Astrocyte (in vitro differentiated cells and primary cell): ENCODE measurements at places on chromosomes 4 and X. TPM values are rescaled to one million over a fixed set of nuclear protein-coding genes. Genes with fewer than 3 reads are reported as not detected.

HMX1 gene
- total RNA-seq: 0.25 TPM in 1 of 2 replicates, not detected in the other

MXD4 gene
- 92.0 and 92.3 TPM in 2 replicates for total RNA-seq

UBQLN2 gene
- 36.5 and 38.9 TPM in 2 replicates for total RNA-seq

DMP1 gene
- 0.10 and 0.11 TPM in 2 replicates for total RNA-seq

CT45A1 gene
- not detected in 2 replicates for total RNA-seq

DNA sequence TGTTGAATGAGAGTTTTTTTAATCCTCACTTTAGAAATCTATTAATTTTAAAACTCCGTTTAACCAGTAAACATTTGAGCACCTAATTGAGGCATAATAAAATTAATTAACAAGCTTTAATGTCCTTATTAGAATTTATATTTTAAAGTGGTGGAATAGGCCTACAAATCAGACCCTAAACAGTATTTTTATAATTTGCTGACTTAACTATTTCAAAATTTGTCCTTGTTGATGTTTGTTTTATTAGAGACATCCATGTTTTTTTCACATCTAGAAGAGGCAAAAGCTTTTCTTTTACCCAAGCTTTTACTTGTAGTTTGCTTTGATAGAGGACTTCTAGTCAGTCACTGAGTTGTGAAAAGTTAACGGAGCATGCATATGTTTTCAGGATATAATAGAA is 3.8 kb downstream of the SAP30 start:
- no peak overlapping the region for H3K27ac ChIP-seq
- DNase-seq: no peak
- H3K4me3 ChIP-seq: no peak overlapping the region
- H3K36me3 ChIP-seq: peaks cover 3% of the 10 kb centered on the region
- H3K27me3 ChIP-seq: no peaks in the 10 kb centered on the region

- DNase-seq: no peak
- no peak overlapping the region for H3K27ac ChIP-seq
- H3K36me3 ChIP-seq: no peaks in the 10 kb centered on the region
- no peaks in the 10 kb centered on the region for H3K27me3 ChIP-seq
- H3K4me3 ChIP-seq: no peak overlapping the region
- H3K4me1 ChIP-seq: no peaks in the 10 kb centered on the region
Measured at GRCh38 chr4:134948110-134948642, 746.6 kb upstream of the PABPC4L start.

GRCh38 chr4:101284546-101284945 is 62.8 kb downstream of the PPP3CA start:
- no peak overlapping the region for H3K27ac ChIP-seq
- no peaks in the 10 kb centered on the region for H3K27me3 ChIP-seq
- no peaks in the 10 kb centered on the region for H3K4me1 ChIP-seq
- H3K36me3 ChIP-seq: no peaks in the 10 kb centered on the region
- no peak overlapping the region for H3K4me3 ChIP-seq
- no peak for DNase-seq

DNA sequence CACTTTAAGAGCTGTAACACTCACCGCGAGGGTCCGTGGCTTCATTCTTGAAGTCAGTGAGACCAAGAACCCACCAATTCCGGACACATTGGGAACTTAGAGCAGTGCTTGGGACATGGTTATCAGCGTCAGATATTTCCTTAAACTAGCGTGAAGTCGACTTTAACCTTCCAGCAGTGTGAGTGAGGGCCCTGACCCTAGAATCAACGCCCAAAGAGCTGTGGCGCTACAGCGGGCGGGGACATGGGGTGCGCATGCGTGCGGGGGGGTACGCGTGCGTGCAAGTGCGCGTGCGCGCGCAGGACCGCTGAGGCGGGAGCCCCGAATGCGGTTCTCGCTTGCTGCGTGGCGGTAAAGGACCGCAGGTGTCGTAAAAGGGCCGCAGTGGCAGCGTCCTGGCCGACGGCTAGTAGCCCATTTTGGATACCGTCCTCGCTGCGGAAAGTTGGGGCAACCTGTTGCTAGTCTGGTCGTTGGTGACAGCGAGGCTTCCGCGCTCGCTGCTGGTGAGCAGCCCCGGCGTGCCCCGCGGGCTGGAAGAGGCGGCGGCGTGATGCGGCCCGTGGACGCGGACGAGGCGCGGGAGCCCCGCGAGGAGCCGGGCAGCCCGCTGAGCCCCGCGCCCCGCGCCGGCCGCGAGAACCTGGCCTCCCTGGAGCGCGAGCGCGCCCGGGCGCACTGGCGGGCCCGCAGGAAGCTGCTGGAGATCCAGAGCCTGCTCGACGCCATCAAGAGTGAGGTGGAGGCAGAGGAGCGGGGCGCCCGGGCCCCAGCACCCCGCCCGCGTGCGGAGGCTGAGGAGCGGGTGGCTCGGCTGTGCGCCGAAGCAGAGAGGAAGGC is 19.8 kb upstream of the S100P start:
- no peaks in the 10 kb centered on the region for H3K27me3 ChIP-seq
- peaks cover 27% of the 10 kb centered on the region for H3K4me1 ChIP-seq
- peak overlapping the region; percentile 78 for H3K4me3 ChIP-seq
- H3K36me3 ChIP-seq: no peaks in the 10 kb centered on the region

DNA sequence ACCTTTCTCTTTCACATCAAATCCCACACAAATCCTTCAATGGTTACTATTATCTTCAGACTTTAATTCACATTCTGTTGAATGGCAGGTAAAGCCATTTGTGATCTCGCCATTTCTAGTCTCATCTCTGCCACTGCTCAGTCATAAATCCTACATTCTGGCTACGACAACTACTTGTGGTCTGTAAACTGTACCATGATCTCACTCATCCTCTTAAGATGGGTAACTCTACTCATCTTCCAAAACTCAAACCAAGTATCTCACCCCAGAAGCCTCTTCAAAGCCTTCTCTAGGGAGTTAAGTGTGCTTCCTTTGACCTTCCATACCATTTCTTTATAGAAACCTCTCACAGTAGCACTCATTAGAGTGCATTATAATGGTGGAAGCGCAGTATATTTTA is 101.8 kb downstream of the NEK1 start:
- H3K27me3 ChIP-seq: no peaks in the 10 kb centered on the region
- no peak overlapping the region for H3K4me3 ChIP-seq
- H3K36me3 ChIP-seq: no peaks in the 10 kb centered on the region
- no peaks in the 10 kb centered on the region for H3K4me1 ChIP-seq

GRCh38 chrX:33339219-33339618 is 127.9 kb upstream of the DMD start:
- H3K4me3 ChIP-seq: no peak overlapping the region
- H3K27me3 ChIP-seq: no peaks in the 10 kb centered on the region
- no peak overlapping the region for H3K27ac ChIP-seq
- H3K36me3 ChIP-seq: no peaks in the 10 kb centered on the region
- no peaks in the 10 kb centered on the region for H3K4me1 ChIP-seq

DNA sequence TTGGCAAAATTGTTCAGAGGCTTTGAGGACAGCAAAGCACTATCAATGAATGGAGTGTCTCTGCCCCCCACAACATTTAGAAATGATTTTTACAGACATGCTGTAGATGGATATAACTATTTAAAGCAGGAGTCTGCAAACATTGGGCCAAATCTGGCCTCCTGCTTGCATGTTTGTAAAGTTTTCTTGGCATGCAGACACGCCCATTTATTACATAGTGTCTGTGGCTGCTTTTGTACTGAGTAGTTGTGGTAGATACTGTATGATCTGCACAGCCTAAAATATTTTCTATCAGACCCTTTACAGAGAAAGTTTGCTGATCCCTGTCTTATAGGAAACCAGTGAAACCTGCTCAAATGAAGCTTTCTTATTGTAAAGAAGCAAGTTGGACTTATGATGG is 45.5 kb upstream of the PHEX start:
- no peak overlapping the region for H3K4me3 ChIP-seq
- peaks cover 11% of the 10 kb centered on the region for H3K36me3 ChIP-seq
- peak; percentile 45 for DNase-seq

- H3K36me3 ChIP-seq: peaks cover 5% of the 10 kb centered on the region
- H3K27ac ChIP-seq: peak overlapping the region; percentile 66
- no peak overlapping the region for H3K4me3 ChIP-seq
- H3K4me1 ChIP-seq: peaks cover 15% of the 10 kb centered on the region
- no peak for DNase-seq
- H3K27me3 ChIP-seq: no peaks in the 10 kb centered on the region
Measured at GRCh38 chr4:71025654-71026053, 32.2 kb downstream of the DCK start.

- no peak overlapping the region for H3K27ac ChIP-seq
- H3K27me3 ChIP-seq: no peaks in the 10 kb centered on the region
- H3K4me1 ChIP-seq: peaks cover 10% of the 10 kb centered on the region
- no peak overlapping the region for H3K4me3 ChIP-seq
Measured at GRCh38 chr4:138611721-138612120, 369.6 kb upstream of the SLC7A11 start.

- no peak for DNase-seq
- H3K27me3 ChIP-seq: peaks cover 13% of the 10 kb centered on the region
- H3K27ac ChIP-seq: no peak overlapping the region
- H3K36me3 ChIP-seq: no peaks in the 10 kb centered on the region
- H3K4me3 ChIP-seq: peak overlapping the region; percentile 64
Measured at GRCh38 chr4:151409470-151410313, 716 bp downstream of the FHIP1A start.
